Activated CD8-positive, alpha-beta memory T cell treated with anti-CD3 and anti-CD28 coated beads for 1 hour (primary cell): ENCODE measurements at places on chromosomes 5 and 9.

- no peak for DNase-seq
Observed at GRCh38 chr5:135761746-135762145, 72.7 kb upstream of the SLC25A48 start.

GRCh38 chr9:135090547-135090946, 3.1 kb downstream of the OLFM1 start:
- no peak for DNase-seq

DNA sequence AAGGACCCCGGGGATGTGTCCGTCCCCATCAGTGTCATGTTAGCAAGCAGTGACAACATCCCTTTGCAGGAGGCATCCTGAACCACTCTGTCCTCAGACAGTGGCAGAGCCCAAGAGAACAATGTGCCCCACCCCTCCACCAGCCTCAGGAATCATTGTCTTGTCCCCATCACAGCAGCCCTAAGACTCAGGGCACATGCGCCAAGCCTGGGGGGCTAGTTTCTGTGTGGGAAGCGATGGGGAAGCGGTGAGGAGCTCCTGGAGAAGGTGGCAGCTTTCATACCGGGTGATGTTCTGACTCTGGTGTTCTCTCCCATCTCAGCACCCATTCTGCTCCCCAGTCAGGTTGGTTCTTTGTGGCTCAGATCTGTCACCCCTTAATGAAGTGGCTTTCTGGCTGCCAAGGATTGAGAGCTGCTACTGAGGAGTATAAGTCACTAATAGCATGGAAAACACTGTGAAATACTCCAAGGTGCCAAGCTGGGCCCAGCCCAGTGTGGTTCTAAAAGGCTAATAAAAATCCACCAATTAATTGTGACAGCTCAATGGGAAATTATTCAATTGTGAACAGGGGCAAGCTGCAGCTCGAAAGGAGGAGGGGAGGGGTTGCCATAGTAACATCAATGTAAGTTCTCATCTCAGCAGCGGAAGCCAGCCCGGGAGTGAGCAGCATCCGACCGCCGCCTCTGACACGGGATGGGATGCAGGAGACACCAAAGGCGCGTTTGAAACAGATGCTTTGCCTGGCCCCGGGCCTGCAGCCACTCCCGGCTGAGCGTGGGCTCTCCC, 4.7 kb downstream of the QRFP start:
- DNase-seq, result no peak

DNA sequence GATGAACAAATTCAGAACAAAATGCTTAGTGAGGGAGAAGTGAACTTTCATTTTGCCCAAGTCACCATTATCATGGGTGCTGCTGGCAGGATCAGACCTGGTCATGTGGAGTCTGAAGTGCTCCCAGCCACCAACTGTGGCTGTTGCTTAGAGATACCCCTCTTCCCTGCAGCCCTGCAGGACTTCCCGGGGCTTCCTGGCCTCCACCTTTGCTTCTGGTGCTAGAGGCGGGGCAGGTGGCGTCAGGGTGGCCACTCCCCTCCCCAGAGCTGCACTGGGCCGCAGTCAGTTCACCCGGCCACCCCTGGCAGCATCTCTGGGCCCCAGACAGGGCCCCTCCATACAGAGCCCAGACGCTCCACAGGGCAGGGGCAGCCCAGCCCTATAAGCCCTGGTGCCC, 30.0 kb upstream of the SLC12A7 start:
- DNase-seq, result no peak

DNA sequence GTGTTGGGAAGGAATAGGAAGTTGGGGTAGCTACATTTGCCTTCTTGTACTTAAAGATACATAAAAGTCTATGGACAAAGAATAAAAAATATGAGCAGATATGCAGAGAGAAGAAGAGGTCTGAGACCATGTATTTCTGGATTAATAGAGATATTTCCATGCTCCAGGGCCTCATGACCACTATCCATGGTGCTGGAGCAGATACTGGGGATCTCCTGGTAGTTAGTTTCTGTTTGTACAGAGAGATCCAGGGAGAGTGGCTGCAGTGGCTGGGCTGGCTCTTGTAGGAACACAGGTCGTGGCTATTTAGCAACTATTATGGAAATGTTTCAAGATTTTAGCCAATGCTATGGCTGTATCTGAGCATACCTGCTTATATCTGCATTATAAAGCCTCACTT, 184.2 kb upstream of the TMEM161B start:
- DNase-seq, result no peak

- no peak for DNase-seq
Observed at GRCh38 chr5:206406-206805, 11.5 kb downstream of the CCDC127 start.

DNA sequence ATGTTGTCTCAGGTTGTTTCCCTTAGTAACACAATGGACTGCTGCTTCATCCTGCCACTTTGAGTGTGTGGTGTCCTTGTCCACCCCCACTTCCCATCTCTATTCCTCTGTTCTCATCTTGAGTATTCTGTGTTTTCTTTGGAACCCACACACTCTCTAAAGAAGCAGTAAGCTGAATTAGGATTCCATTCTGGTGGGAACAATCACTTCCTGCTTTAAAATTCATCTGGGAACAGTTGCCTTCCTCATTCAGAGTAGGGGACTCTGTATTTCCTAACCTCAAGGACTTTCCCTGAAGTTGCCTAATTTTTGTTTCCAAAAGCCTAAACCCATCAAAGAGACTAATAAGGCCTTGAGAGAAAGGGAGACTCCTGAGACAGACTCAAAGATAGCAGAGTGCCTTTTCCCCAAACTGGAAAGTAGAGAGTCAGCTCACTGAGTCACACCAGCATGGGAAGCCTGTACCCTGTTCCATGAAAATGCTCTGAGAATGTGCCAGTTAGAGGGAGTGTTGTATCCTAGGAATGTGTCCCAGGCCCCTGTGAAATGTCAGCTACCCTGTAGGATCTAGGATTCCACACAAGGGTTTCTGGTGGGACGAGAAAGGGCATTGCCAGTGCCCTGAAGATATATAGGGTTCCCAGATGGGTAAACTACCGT, 63.6 kb downstream of the CCDC192 start:
- no peak for DNase-seq

GRCh38 chr5:130908186-130908585, 256.9 kb downstream of the HINT1 start:
- no peak for DNase-seq
